ENCODE measurements at places on chromosomes 1 and 21. TPM values are rescaled to one million over a fixed set of nuclear protein-coding genes. Genes with fewer than 3 reads are reported as not detected.

GRCh38 chr1:234309598-234310459, 63.4 kb upstream of the COA6 start:
- DNase-seq, result peak; percentile 59

CDA gene
- not detected for total RNA-seq

- DNase-seq, result no peak
Observed at GRCh38 chr1:92323473-92324453, 24.9 kb downstream of the RPAP2 start.

GRCh38 chr1:245298781-245299180, 144.0 kb downstream of the KIF26B start:
- peak; percentile 82 for DNase-seq

DNA sequence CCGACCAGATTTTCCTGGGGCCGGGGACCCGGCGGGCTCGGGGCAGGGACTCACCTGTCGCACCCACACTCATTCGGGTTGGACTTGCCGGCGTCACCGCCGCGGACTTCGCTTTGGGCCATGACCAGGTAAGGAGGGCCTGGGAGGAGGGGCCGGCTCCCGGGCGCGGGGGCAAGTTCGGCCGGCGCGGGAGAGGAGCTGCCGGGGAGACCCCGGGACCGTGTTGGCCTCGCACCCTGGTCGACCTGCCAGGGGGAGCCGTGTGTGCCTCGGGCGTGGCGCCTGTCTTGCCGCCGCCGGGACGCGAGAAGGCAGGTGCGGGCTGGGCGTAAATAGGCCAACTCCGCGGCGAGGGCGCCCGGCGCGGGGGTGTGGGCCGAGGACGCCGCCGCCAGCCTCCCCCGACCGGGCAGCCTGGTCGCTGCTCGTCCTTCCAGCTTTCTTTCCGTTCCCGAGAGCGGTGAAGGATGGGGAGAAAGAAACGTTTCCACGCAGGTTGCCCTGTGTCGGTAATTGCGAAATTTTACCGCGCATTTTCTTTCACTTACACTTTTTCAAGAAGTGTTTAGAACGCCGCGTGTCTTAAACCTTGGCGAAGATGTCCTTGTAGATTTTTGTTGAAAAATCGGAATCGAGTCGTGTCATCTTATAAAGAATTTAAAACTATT, 558 bp downstream of the USP1 start:
- DNase-seq, result peak; percentile 14

DNA sequence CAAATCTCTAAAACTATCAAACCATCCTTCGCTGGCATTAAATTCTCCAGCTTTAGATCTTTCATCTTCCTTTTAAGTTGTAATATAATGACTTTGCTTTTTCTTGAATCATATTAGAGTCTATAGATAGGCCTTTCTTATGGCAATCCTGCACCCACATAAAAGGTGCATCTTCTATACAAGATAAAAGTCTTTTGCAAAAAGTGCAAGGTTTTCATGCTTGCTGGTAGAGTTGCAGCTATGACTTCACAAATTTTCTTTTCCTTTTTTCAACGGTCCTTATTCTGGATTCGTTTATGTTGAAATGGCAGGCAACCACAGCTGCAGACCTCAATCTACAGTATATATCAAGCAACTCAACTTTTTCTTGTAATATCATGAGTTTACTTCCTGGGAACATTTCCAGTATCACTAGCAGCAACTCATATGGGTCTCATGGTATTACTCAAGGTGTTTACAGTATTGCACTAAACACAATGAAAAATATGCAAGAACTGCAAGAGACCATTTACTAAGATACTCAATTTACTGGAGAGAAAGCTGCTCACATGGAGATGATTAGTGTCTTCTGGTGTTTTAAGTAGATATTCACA, 22.1 kb downstream of the OMA1 start:
- DNase-seq, result peak; percentile 28

DNA sequence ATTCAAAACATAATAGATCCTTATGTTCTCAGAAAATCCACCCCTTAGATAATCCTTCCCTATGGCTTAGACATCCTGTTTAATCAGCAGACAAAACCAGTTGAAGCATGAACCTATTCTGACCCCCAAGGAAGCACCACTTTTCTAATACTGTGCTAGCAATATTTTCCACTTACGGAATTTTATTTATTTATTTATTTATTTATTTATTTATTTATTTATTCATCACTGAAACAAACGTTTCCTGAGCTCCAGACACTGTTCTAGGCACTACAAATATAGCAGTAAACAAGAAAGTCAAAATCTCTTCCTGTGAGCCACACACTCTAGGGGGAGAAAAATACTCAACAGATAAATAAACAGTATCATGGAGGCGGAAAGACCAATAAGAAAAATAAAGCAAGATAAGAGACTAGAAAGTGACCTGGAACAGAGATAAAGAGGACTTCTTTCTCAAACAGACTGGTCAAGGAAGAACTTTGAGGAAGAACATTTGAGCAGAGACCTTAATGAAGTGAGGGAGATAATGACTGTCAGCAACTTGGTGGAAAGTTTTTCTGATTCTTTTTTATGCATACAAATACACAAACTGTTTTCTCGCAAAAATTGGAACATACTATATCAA, 145.5 kb upstream of the POGK start:
- no peak for DNase-seq

KCNQ4 gene
- total RNA-seq, result not detected

GRCh38 chr1:184664042-184664660, 90.5 kb downstream of the EDEM3 start:
- peak; percentile 73 for DNase-seq

GRCh38 chr1:109784551-109785252, 21.0 kb upstream of the EPS8L3 start:
- DNase-seq, result no peak

NPR1 gene
- 1.5 TPM for total RNA-seq

GRCh38 chr1:5481889-5482288, 510.3 kb downstream of the NPHP4 start:
- no peak for DNase-seq

LCE1C gene
- not detected for total RNA-seq

DNA sequence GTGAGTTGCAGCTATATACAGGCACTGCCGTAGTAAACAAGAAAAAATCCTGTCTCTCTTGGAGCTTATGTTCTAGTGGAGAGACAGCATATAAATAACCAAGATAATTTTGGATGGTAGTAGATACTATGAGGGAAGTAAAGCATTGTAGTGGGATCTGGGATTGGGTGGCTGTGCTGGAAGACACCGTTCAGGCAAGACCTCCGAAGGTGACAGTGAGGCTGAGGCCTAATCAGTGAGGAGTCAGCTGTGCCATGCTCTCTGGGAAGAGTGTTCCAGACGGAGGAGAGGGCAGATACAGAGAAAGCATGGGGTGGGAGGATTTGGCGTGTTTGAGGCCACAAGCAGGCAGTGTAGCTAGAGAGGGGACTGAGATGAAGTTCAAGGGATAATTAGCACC, 6.0 kb downstream of the TMEM222 start:
- DNase-seq, result no peak

DNA sequence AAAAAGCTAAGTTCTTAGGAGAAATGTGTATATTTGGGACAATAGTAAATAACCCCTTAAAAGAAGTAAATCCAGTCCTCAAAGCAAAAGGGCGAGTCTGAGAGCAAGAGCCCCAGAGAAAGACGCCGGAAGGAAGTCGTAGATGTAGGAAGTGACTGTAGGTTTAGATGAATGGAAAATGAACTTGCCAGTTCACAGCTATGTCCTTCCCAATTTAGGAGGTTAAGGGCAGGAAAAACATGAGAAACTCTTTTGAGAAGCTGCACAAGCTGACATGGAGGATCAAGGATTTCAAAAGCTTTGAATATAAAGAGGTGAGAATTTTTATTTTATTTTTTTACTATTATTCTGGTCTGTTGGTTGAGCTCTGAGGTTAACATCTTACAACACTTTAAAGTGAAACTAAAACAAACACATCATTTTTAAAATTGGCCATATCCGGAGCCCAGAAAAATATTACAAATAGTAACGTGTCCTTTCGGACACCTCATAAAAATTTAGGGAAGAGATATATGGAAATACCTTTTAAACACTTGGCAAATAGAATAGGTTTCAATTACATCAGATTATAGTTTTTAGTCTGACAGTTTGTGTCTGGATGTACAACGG, 1178.6 kb downstream of the MRPL39 start:
- DNase-seq, result no peak

All from fibroblast of the aortic adventitia (primary cell).